Activated CD8-positive, alpha-beta memory T cell treated with anti-CD3 and anti-CD28 coated beads, Interleukin-2, amount 10 ng/mL, durations not matched to agents 7 days and 5 days (primary cell): ENCODE measurements at places on chromosomes 7 and 10. TPM values are rescaled to one million over a fixed set of nuclear protein-coding genes. Genes with fewer than 3 reads are reported as not detected.
A peak's percentile ranks its signal among the peaks of the same experiment; 100 is the strongest.

The GRID2IP gene
- total RNA-seq = 0.26 TPM

The BTRC gene
- 10.9 TPM for total RNA-seq

The ADAMTS14 gene
- 0.15 TPM for total RNA-seq

GRCh38 chr7:111803015-111803758 is 240.9 kb upstream of the IMMP2L start:
- H3K4me3 ChIP-seq = no peak overlapping the region
- H3K27me3 ChIP-seq = no peaks in the 10 kb centered on the region
- no peak overlapping the region for H3K27ac ChIP-seq
- H3K4me1 ChIP-seq = no peaks in the 10 kb centered on the region

The MEIG1 gene
- 1.1 TPM for total RNA-seq

DNA sequence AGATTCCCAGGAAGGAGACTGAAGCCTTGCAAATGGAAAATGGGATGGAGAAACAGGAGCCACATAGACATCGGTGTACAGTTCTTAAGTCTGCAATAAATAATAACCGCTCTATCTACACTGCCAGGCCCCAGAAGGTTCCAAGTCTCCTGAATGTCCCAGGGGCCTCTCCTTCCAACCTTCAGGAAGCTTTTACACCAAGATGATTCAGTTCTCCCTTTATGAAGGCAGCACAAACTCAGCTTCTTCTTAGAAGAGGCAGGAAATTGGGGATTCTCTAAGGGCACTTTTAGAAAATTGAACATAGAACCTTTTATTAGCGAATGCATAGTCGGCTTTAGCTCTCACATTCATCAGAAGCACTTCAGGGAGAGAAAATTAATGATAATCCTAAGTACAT is 130.8 kb upstream of the LYZL1 start:
- H3K4me3 ChIP-seq = no peak overlapping the region
- no peaks in the 10 kb centered on the region for H3K27me3 ChIP-seq
- DNase-seq = no peak
- no peak overlapping the region for H3K27ac ChIP-seq
- no peaks in the 10 kb centered on the region for H3K4me1 ChIP-seq

DNA sequence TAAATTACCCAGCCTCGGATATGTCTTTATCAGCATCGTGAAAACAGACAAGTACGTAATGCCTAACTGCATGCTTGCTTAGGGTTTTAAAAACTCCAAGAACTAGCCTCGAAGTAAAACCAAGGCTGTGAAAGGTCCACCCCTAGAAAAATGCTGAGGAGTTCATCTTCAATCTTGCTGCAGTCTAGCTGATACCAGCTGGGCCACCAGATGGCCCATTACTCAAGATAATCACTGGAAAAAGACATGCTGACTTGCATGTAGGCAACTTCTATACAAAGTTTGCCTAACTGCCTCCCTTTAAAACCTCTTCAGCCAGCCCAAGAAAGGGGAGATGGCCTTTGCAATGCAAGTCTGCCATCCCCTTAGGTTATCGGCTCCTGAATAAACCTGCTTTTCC is 614.1 kb downstream of the GALNT17 start:
- H3K4me3 ChIP-seq = no peak overlapping the region
- no peaks in the 10 kb centered on the region for H3K27me3 ChIP-seq
- H3K36me3 ChIP-seq = no peaks in the 10 kb centered on the region
- no peaks in the 10 kb centered on the region for H3K4me1 ChIP-seq

- H3K4me1 ChIP-seq = peaks cover 51% of the 10 kb centered on the region
- peaks cover 87% of the 10 kb centered on the region for H3K27me3 ChIP-seq
- H3K4me3 ChIP-seq = no peak overlapping the region
- no peaks in the 10 kb centered on the region for H3K36me3 ChIP-seq
- H3K27ac ChIP-seq = no peak overlapping the region
Observed at GRCh38 chr7:101168412-101169049, 3.2 kb upstream of the VGF start.

- H3K36me3 ChIP-seq = no peaks in the 10 kb centered on the region
- H3K4me3 ChIP-seq = no peak overlapping the region
- no peak for DNase-seq
- H3K27ac ChIP-seq = no peak overlapping the region
Observed at GRCh38 chr7:17506095-17506494, 207.6 kb downstream of the AHR start.

DNA sequence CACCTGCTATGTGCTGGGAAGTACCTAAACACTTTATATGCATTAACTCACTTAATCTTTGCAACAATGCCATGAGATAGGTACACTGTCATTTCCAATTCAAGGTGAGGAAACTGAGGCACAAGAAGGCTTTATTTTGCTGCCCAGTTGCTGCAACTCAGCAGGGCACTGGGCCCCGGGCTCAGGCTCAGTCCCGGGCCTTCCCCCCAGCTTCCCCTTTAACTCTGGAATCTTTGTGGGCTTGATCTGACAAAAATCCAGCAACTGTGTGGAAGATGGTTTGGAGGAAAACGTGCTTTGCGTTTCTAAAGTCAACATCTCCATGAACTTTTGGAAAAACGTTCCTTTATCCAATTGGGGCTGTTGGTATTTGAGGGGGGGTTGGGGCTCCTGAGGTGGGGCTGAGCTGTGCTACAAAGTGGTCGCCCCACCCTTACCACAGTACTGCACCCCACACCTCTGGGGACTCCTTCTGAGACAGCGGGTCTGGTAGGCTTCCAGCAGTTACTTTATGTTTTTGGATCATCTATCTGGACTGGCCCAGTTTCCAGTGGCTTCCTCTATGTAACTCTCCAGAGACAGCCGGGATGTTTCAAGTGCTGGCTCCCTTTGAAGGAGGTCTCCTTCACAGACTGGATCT is 40.5 kb upstream of the CAMK1D start:
- peaks cover 7% of the 10 kb centered on the region for H3K4me1 ChIP-seq
- DNase-seq = no peak
- no peaks in the 10 kb centered on the region for H3K36me3 ChIP-seq
- no peaks in the 10 kb centered on the region for H3K27me3 ChIP-seq
- H3K27ac ChIP-seq = no peak overlapping the region
- no peak overlapping the region for H3K4me3 ChIP-seq

The KCND2 gene
- total RNA-seq = not detected

DNA sequence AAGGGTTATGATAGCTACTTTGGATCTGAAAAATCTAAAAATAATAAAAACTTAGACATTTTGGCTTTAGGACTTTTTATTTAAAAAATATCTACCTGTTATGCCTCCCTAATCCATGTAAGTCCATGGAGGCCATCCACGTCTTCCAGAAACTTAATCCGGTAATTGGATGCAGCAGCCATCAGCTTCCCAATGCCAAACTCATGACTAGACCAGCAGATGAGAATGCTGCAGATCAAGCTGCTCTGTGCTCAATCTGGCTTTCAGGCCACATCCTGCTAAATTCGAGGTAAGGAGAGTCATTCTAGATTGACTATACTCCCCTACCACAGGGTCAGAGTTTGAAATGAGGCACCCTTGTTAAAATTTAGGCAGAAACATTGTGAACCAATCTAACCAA is 168.5 kb upstream of the TCERG1L start:
- no peaks in the 10 kb centered on the region for H3K36me3 ChIP-seq
- H3K27me3 ChIP-seq = no peaks in the 10 kb centered on the region
- no peaks in the 10 kb centered on the region for H3K4me1 ChIP-seq

GRCh38 chr10:6667679-6668270 is 87.7 kb upstream of the PRKCQ start:
- peak; percentile 67 for DNase-seq
- no peak overlapping the region for H3K4me3 ChIP-seq
- H3K27me3 ChIP-seq = peaks cover 8% of the 10 kb centered on the region
- H3K36me3 ChIP-seq = peaks cover 2% of the 10 kb centered on the region
- no peak overlapping the region for H3K27ac ChIP-seq

GRCh38 chr10:29151005-29151404 is 137.9 kb upstream of the LYZL1 start:
- H3K27ac ChIP-seq = no peak overlapping the region
- H3K27me3 ChIP-seq = no peaks in the 10 kb centered on the region
- H3K4me1 ChIP-seq = no peaks in the 10 kb centered on the region
- H3K36me3 ChIP-seq = no peaks in the 10 kb centered on the region
- no peak overlapping the region for H3K4me3 ChIP-seq

The ATG9B gene
- 2.3 TPM for total RNA-seq

DNA sequence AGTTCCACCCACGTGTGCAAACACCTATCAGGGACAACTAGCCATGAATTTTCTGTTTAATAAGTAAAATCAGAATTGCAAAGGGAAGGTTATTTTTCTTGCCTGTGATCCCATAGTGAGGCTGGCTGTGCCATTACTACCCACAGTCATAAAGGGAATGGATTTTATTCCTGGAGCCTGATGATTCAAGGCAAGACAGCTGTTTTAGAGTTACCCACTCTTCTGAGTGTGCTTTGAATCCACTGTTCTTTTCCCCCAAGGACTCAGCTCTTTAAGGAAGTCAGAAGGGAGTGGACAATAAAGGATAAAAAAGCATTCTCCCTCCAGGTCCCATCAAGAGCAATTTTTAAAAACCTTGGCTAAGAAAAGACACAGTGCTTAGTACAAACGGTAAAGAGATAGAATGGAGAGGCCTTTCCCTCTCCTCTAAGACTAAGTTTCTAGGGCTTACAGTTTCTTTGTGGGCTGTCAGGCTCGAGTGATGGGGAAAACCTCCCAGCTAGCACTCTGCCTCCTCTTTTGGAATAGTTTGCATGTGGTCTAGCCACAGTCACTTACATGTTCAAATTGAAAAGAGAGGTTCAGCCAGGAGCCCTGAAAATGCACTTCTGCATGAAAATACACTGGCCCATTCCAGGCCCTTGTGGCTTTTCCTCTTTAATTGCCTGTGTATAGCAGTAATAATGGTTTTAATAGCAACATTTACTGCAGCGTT is 5.1 kb upstream of the LRRC4 start:
- peaks cover 2% of the 10 kb centered on the region for H3K36me3 ChIP-seq
- peaks cover 14% of the 10 kb centered on the region for H3K27me3 ChIP-seq
- H3K27ac ChIP-seq = no peak overlapping the region
- no peak for DNase-seq

GRCh38 chr10:82762641-82763040 is 887.6 kb downstream of the NRG3 start:
- H3K36me3 ChIP-seq = no peaks in the 10 kb centered on the region
- DNase-seq = no peak
- H3K4me3 ChIP-seq = no peak overlapping the region
- no peaks in the 10 kb centered on the region for H3K27me3 ChIP-seq
- H3K27ac ChIP-seq = no peak overlapping the region

- peaks cover 4% of the 10 kb centered on the region for H3K4me1 ChIP-seq
- H3K27me3 ChIP-seq = peaks cover under 1% of the 10 kb centered on the region
- no peaks in the 10 kb centered on the region for H3K36me3 ChIP-seq
- H3K4me3 ChIP-seq = no peak overlapping the region
Observed at GRCh38 chr7:115694424-115694823, 336.1 kb downstream of the TFEC start.

- H3K4me3 ChIP-seq = no peak overlapping the region
- no peaks in the 10 kb centered on the region for H3K36me3 ChIP-seq
- H3K27ac ChIP-seq = no peak overlapping the region
- peaks cover 2% of the 10 kb centered on the region for H3K27me3 ChIP-seq
- no peaks in the 10 kb centered on the region for H3K4me1 ChIP-seq
Observed at GRCh38 chr10:128928231-128928836, 538.7 kb upstream of the MGMT start.

The DYNC1I1 gene
- total RNA-seq = not detected

- H3K36me3 ChIP-seq = no peaks in the 10 kb centered on the region
- DNase-seq = no peak
- peaks cover 21% of the 10 kb centered on the region for H3K27me3 ChIP-seq
- no peak overlapping the region for H3K27ac ChIP-seq
- peaks cover 12% of the 10 kb centered on the region for H3K4me1 ChIP-seq
Observed at GRCh38 chr10:124912101-124912886, 29.6 kb upstream of the ZRANB1 start.

The CCZ1B gene
- total RNA-seq = 67.9 TPM
